ENCODE measurements at places on chromosomes 12 and 14. TPM values are rescaled to one million over a fixed set of nuclear protein-coding genes. Genes with fewer than 3 reads are reported as not detected.

Gene CATSPERB
- 2.3 TPM for total RNA-seq

Gene SERPINA12
- total RNA-seq: not detected

Gene PYGL
- 30.2 TPM for total RNA-seq

Gene PTGDR
- 0.52 TPM for total RNA-seq

Gene LYZ
- 23.1 TPM for total RNA-seq

- DNase-seq: no peak
These were observed 368.8 kb downstream of the SYT1 start for GRCh38 chr12:79233341-79233781.

DNA sequence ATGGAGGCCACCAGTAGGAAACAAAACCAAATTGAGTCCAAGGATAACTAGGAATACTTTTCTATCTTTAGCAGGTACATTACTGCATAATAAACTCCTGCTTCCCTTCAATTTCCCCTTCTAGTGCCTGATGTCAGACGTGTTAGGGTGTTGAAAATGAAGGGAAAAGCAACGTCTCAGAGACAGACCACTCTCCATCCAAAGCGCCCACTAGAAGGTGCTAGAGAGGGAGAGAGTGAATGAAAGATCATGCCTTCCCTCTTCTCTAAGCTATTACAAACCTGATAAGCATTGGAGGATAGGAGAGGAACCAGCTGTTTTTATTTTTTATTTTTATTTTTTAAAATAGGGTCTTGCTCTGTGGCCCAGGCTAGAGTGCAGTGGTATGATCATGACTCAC, 64.1 kb downstream of the ZNF641 start:
- DNase-seq: no peak

DNA sequence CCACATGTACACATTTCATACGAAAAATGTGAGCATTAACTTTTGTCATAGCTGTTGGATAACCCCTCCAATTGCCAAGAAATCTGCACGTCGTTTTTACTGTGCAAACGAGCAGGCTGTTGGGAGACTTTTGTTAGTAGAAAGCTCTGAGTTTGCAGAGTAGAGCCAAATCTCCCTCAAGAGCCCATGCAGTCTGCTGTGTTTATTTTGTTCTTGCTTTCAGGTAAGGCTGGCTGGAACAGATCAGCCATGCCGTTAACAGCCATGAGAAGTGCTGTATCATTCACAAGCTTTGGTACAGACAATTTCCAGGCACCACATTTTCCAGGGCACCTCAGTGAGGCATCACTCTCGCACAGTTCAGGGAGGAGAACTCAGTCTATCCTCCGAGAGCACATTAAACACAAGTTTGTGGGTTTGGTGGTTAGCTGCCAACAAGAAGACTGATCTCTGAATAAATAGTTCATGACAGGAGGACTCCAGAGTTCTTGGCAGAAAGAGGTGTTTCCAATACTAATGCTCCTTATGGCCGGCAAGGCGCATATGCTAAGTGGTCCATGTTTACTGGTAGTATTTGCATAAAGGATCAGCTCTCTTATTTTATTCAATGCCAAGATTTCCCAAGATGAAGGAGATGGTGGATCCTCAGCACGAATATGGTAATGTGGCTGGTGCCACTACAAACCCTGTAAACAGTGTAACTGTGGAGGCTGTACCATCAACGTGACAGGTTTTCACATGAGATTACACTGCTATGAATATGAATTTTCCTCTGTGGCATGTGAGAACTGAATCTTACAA, 30.3 kb upstream of the PELI2 start:
- no peak for DNase-seq

DNA sequence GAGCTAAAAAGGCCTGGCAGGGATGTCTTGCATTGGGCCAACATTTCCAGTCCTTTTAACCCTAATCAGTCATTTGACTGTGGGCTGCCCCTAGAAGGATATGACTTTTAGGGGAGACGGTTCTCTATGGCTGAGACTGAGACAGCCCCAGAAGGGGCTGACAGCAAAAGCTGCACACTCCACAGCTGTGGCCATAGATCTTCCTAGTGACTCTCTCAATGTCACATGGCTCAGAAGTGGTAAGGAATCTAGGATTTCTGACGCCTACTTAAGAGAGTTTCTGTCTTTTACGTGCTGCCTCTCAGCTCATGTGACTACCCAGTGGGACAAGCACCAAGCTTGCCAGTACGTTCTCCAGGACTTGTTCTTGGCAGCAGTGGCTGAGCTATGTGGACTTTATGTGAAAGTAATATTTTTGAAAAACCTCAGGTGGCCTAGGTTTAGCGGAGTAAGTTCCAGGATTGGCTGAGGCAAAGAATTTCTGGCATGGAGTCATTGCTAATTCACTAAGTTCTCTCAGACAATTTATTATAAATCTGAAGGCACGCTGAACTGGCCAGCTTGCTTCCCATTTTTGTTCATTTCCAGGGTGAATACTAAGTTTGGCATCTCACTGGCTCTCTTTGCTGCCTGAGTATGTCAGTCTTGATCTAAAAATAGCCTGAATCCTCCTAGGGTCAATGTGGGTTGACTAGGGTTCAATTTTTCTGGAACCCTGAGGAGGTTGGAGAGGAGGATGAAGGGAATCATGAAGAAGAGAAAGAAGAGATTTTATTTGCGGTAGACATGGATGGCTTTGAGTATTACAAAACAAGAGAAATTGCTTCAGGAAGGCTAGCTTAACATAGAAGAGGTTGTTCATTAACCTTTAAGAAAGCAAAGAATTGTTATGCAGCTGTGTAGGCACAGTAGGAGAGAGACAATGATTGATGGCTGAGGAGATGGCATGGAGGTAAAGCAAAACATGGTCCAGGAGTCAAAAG, 271.8 kb downstream of the AEBP2 start:
- DNase-seq: no peak

- DNase-seq: no peak
These were observed 556 bp downstream of the MTHFD1 start for GRCh38 chr14:64388533-64389285.

DNA sequence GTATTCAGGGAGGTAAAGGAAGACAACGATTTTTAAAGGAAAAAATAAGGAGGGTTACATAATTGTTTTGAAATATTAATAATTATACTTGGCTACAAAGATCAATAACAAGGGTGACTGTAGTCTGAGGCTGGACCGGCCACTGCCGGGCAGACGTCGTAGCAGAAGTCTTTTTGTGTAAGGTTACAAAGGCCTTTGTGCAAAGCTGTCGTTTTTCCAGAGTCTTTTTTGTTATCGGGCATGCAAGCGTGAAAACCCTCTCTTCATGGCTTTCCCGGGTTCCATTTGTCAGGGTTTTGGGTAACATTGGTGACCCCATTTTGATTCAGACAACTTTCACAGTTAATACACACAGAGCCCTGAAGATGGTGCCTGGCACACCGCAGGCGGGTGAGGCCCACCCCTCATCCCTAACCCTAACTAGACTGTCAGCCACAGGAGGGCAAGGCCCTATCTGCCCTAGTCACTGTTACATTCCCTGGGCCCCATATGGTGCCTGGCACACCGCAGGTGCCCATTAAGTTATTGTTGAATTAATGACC, 31.3 kb downstream of the RILPL1 start:
- DNase-seq: no peak

- no peak for DNase-seq
These were observed 43.9 kb downstream of the HMGA2 start for GRCh38 chr12:65868133-65868705.

DNA sequence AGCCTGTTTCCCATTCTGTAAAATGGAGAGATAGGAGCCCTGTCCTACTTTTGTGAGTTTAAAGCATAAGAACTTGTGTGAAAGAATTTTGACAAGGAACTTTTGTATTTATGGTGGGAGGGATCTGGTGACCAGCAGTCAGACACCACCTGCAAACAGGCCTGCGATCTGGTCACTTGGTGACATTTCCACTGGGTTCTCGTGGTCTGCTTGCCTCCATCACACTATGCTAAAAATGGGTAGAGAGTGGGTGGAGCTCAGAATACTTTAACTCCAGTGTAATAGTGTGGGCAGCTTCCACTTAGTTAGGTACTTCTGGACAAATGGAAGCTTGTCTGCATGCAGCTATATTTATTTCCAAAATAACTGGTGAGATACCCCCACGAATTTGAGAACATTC, 26.5 kb upstream of the PLXNC1 start:
- DNase-seq: no peak

DNA sequence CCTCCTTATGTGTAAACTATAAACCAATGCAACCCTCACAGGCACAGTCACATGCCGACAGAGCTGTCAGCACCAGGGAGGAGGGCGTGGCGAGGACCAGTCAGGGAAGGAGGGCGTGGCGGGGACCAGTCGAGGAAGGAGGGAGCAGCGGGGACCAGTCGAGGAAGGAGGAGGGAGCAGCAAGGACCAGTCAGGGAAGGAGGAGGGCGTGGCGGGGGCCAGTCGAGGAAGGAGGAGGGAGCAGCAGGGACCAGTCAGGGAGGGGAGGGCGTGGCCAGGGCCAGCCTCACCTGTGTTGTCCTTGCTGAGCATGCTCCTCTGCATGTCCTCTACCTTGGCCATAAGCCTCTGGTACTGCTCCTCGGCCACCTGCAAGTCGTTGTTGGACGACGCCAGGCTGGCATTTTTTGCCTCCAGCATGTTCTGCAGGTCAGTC, 24.2 kb downstream of the GOLGA3 start:
- no peak for DNase-seq

Measured in left cardiac atrium (tissue), 4 donors.